H54 (cell line): ENCODE measurements at places on chromosomes 3 and 15.

GRCh38 chr3:178117641-178118040 lies 418.6 kb upstream of the KCNMB2 start:
- DNase-seq, result no peak

DNA sequence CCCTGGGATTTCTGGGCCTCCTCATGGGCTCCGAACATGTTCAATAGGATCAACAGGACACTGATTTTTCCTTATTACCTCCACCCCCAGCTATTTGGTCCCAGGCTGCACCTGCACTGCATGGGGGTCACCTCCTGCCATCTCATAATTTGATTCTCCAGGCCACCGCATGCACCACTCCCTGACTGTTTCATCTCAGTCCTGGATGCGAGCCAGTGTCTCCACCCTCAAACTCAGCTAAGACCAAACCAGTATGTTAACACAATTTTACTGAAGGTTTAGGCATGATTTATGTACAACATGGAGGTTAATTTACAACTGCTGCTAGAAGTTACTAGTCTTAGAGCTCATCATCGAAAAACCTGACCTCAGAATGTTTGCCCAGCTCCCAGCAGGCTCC lies 249.5 kb downstream of the UACA start:
- no peak for DNase-seq

GRCh38 chr3:198079771-198080520 lies 119.9 kb downstream of the LMLN start:
- DNase-seq, result no peak

- no peak for DNase-seq
Measured at GRCh38 chr3:59472541-59472940, 422.7 kb upstream of the CFAP20DC start.

DNA sequence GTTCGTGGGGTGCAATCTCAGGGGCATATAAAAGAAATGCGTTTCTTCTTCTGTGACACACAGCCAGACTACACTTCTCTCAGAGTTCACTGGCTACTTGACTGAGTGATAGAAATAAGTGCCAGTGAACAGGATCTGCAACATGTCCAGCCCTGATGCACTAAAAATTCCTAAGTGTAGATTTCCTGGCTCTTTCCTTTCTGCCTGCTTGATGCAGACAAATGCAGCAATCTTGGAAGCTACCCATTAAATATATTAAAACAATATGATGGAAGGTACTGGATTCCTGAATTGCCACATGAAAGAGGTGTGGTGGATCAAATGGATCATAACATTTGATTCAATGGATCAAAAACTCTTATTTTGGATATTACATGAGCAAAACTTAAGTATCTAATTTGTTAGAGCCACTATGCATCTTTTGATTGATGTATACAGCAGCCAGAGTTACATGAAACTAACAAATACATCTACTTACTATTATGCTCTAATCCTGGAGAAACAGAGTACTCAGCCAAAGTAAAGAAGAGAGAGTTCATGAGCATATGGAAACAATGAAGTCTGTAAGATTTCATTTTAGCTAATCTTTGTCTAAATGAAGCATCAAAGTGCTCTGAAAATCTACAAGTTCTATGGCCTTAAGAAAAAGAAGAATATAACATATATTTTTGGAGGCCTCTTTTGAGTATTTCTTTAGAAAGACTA lies 222.6 kb downstream of the ZNF385D start:
- no peak for DNase-seq

DNA sequence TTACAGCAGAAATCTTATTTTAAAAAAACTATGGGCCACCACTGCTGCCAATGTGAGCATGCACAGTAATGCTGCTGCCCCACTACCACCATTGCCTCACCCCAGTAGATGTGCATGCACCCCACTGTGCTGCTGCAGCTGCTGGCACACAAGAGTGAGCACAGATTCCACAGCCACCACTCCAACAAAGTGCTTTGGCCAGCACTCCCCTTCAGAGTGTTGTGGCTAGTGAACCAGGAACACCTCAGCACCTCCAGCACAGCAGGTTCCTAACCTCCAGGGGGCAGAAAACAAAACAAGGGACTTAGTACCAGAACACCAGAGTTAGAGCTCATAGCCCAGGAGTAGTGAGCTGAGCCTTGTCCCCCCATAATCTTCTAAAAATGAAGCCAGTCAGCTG lies 629.6 kb downstream of the PYDC2 start:
- DNase-seq, result no peak

GRCh38 chr3:101950510-101950909 lies 101.2 kb downstream of the NFKBIZ start:
- DNase-seq, result no peak

- DNase-seq, result no peak
Measured at GRCh38 chr15:27272427-27272826, 301.4 kb downstream of the GABRG3 start.

DNA sequence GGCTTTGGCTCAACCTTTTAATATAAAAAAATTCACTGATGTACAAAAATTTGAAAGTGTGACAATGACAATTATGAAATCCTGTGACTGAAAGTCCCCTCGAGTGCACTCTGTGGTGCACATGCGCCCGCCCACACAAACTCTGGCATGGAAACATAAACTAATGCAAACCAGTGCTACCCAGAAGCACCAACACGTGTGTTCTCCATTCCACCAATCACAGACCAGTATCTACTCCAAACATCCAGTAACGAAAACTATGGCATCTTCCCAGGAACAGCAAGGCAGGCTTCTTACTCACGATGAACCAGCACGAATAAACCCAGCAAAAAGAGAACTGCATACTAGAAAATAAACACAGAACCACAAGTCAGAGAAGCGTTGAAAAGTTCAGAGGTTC lies 11.7 kb upstream of the NMB start:
- DNase-seq, result no peak

DNA sequence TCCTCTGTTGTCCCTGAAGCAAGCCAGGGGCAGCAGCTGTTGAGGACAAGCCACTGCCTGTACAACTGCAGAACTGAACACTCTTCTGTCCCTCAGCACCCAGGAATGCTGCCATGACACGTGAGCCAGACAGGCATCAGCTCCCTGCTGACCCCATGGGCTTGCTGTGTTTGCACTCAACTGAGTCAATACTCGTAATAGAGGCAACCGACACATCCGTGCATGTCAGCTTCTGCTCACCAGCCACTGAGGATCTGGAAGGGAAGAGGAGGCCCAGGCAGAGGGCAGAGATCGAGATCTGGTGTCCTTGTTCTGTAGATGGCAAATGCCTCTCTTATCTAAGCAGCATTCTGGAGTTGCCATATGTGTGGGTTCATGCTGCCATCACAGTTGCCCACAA lies 54.3 kb upstream of the SEC61A1 start:
- DNase-seq, result no peak

DNA sequence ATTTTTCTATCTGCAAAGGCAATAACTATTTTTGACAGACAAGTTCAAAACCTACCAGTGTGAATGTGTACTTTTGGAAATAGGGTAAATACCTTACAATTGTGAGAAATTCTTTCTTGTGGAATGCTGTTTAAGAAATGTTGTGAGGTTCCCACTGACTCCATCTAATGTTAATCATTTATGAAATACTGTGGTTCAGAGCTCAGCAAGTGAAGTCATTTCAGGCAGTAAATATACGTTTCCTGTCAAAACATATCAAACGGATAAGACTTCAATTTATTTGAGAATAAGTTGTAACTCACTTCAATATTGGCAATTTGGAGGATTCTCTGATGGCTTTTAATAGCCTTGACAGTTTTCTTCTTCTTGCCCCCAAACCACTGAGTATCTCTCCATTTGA lies 16.4 kb downstream of the TAFA4 start:
- DNase-seq, result no peak

GRCh38 chr15:36161771-36162212 lies 417.6 kb upstream of the CDIN1 start:
- no peak for DNase-seq

DNA sequence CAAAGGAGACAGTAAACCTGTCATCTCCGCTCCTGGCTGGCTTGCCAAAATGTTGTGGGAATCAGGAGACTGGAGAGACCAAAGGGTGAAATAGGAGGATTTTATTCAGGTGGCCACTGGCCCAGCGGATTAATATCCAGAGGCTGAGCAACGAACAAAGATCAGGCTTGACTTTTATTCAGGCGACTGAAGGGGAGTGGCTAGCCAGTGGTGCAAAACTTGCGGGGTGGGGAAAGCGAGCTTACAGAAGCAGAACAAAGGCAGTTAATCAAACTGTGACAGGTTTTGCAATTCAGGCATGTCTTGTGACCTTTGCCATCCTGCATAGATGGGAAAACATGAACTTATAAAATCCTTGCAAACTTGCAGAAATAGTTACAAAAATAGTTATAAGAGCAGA lies 19.8 kb upstream of the ACAD9 start:
- DNase-seq, result no peak

- no peak for DNase-seq
Measured at GRCh38 chr3:123843668-123844067, 40.5 kb downstream of the MYLK start.

DNA sequence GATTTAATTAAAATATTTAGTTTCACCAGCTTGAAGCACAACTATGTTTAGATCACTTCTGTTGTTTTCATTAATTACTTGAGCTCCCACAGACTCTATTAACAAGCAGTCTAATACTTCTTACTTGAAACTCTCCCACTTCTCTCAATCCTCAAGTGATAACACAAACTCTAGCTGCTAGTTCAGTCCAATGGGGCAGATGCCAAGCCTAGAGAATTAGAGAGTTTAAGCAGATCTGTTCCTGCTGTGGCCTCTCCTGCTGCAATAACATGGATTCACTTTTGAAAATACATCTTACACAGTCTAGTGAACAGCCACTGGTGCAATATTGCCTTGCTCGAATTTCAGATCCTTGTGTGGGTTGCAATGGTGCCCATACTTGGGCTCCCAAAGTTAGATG lies 566.4 kb upstream of the SGO1 start:
- DNase-seq, result no peak

GRCh38 chr3:8768364-8769087 lies 887 bp downstream of the OXTR start:
- no peak for DNase-seq

DNA sequence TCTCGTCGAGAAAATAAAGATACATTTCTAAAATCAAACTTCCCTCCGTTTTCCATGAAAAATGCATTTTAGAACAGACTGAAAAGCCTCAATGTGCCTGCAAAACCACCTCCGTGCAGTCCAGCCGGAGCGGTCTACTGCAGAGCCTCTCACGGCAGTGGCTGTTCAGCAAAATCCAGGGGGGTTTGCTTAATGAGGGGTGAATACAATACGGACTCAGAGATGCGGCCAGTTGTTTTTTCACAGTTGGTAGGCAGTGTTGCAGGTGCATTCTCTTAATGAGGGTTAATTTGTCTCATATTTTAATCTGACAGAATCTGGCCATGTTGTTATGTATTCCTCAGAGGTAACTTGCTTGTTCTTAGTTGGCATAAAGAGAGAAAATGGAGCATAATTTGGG lies 223.0 kb downstream of the EBLN2 start:
- no peak for DNase-seq

GRCh38 chr3:16243706-16244490 lies 20.8 kb downstream of the DPH3 start:
- no peak for DNase-seq

DNA sequence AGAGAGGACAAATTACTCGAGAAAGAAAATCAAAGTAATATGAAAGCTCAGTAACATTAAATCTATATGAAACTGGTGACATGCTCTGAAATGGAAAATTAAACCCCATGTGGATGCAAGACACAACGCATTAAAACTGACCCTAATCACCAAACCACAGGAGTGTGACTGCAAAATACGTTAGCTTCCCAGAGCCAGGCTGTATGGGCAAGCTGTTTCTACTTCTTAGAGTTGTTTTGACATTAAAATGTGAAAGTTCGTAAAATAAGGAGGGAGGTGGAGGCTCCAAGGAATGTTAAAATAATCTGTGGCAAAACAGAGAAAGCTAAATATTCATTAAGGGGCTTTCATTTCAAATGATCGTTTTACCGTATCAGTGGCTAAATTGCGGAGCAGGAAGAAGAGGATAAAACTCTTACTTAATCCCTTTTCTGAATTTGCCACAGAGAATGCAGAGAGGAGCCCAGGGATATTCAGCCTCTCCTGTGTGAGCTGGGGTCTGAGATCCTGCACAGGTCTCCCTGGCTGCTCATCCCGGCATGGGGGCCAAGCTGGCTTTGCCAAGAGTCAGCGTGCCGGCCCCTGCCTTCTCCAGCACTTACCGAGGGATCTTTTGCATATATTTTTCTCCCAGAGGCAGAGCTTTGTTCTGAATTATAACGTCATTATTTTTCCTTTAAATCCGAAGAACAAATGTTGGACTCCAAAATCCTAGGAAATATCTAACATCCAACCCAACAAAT lies 239.8 kb upstream of the THBS1 start:
- no peak for DNase-seq

GRCh38 chr3:15309662-15310335 lies 22.6 kb downstream of the SH3BP5 start:
- DNase-seq, result no peak

- no peak for DNase-seq
Measured at GRCh38 chr3:9244495-9245183, 4.8 kb downstream of the SRGAP3 start.

- DNase-seq, result no peak
Measured at GRCh38 chr3:168241156-168241555, 145.4 kb upstream of the GOLIM4 start.

DNA sequence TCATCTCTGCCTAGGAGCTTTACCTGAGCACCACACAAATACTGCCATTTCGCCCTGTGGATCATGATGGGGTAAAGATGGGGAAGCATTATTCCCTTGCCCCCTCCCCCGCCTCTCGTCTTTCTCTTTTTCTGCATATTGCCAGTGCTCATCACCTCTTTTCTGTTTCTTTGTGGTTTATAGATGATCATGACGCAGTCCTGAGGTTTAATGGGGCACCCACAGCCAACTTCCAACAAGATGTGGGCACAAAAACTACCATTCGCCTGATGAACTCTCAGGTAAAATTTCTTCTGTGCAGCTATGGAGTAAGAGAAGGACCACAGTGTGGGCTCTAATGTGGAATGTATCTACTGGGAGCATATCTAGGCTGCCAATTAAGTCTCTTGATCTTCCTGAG lies 88.2 kb downstream of the RPL39L start:
- no peak for DNase-seq

DNA sequence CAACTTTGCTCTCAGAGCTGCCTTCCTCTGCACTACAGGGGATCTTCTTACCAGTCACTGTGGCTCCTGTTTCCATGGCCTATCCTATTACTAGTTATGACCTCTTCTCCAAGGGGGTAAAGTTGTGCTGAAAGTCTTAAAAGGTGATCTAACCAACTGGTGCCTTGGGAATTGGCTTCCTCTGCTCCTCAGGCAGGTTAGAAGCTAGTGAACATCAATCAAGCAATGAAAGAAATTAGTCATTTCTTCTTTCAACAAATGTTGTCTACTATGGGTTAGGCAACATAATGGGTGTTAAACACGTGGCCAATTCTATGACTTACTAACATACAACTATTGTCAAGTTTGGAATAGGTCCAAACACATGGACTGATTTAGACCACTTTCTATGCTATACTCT lies 571.4 kb upstream of the NAALADL2 start:
- DNase-seq, result no peak

DNA sequence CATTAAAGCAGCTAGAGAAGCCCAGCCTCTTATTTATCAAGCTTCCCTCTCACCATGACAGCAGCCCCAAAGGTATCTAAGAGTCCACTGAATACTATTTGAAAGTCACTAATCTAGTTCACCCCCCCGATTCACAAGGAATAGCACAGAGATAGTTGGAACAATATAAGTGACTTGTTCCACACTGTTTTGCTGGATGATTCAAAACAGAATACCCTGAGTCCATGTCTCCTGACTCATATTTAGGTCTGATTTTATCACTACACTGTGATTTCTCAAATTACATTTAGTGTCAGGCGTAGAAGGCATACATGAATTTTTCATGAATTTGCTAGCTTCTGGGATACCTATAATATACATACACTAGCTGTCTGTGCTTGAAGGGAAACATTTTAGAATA lies 18.7 kb upstream of the EOGT start:
- no peak for DNase-seq
